Stimulated activated CD4-positive, alpha-beta T cell treated with anti-CD3 and anti-CD28 coated beads, Interleukin-4, amount 100 ng/mL, for 24 hours (primary cell): ENCODE measurements at places on chromosomes 11 and 22.

- no peak for DNase-seq
Measured at GRCh38 chr11:124839972-124840621, 25.1 kb upstream of the ROBO3 start.

GRCh38 chr22:30732426-30732825 is 37.8 kb downstream of the OSBP2 start:
- DNase-seq = no peak

GRCh38 chr11:107752949-107753822 is 41.3 kb upstream of the SLN start:
- no peak for DNase-seq

DNA sequence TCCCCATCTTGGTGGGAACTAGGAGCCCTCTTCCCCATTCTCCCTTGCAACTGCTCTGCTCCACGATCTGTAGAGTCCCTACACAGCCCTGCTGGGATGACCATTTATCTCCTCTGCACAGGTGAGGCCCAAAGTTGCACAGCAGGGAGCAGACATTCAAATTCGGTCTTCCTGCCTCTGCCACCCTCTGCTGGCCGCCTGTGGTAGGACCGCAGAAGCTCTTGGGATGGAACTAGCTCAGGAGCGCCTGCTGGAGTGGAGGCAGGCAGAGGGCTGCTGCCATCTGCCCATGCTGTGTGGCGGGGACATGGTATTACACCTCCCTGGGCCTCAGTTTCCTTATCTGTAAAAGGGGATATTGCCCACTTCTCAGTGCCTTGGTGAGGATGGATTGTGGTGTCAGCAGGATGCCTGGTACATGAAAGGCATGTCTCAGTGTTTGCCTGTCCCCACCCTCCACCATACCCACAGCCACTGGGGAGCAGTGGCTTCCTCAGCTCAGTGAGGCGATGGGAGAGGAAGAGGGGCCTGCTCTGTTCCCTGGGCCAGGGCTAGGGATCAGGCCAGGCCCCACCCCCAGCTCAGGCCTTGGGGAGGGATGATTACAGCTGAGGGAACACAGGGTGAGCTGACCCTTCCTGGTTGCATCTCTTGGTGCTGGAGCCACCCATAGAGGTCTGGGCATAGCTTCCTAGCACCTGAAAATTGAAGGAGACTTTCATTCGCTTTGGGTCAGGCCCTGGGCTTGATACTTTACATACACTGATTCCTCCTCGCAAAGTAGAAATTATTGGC is 11.3 kb upstream of the OMP start:
- DNase-seq = peak; percentile 79

GRCh38 chr11:34030382-34030781 is 21.1 kb upstream of the CAPRIN1 start:
- no peak for DNase-seq

GRCh38 chr11:45812581-45813548 is 7.9 kb downstream of the SLC35C1 start:
- DNase-seq = no peak

DNA sequence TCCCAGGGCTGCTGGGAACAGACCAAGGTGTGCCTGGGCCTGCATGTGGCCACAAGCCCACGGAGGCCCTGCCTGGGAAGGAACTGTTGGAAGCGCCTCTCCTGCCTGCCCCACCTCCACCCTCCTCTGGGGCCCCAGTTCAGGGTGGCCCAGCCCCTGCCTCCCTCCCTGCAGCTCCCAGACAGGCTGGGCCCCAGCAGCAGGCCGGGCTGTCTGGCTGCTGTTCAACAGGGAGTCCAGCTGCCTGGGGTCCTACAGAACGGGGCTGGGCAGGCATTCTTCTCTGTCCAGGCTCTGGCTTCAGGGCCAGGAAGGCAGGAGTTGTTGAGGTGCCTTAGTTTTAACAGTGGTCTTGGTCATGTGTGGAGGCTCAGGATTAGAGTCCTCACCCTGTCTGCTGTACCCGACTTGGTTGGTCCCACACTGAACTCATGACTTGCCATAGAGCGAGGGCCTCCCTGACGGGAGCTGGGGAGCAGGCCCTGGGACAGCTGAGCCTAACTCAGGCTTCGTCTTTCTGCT is 11.8 kb downstream of the PRDM11 start:
- DNase-seq = no peak

DNA sequence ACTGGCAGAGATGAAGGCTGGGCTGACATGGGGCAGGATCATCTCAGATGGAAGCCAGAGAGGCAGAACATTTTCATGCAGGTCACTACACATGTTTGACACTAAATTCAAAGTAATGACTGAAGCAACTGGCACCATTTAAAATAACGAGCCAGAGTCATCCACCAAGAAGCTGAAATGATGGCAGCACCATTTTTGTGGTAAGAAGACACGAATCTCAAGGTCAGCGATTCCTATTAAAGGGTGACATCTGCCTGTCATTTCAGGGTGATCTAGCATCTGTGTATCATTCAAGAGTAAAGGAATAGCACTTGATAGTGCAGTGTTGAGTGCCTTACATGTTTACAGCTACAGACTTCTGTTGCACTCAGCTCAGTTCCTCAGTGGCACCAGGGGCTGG is 113.4 kb upstream of the C11orf87 start:
- DNase-seq = no peak

DNA sequence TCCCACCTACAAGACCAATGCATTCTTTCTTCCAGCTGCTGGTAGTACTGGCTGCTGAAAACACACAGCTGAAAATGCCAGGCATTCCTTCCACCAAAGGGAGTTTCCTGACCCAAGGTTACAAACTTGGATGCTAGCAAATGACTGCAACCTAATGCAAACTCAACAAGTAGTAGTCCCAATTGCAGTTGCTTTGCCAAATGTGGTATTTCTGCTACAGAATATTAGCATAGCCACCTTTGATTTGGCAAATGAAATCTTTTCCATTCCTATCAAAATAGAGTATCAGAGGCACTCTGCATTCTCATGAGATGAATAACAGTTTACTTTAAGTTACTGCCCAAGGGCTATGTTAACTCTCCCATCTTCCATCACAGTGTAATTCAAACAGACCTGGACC is 172.0 kb upstream of the ARHGAP42 start:
- DNase-seq = no peak

- no peak for DNase-seq
Measured at GRCh38 chr11:79592824-79593223, 152.0 kb upstream of the TENM4 start.

DNA sequence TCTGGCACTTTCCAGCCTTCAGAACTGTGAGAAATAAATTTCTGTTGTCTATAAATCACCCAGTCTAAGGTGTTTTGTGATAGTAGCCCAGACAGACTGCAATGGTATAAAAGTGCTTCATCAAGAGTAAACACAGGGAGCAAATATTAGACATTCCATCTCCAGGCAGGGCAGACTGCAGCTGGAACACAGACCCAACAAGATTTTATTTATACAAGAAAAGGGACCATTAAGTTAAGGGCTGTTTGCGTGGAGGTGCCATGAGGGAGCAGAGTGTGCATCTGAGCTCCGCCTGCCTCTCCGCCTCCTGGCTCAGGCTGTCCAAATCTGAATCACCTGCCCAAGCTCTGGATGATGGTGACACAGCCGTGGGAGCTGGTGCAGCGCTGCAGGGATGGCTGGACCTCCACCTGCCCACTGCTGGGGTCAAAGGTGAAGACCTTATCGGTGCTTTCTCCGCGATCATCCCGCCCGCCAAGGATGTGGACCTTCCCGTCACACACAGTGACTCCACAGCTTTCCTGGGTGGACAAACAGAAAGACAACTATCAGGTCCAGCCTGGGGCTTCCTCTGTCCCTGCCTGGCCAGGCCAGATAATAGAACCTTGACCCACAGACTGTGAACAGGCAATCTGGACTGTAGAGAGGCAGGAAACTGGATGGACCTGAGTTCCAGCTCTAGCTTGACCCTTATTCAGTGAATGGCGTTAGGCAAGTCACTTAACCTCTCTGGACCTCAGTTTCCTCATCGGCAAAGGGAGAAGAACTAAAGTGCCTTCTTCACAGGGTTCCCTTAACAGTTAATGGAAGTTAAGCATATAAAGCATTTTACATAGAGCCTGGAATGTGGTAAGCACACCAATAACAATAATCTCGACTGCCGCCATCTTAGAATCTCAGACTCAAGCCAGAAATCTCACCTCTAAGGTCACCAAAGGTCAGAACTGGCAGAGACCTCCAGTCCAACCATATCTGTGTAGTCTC is 10.5 kb downstream of the KLHL35 start:
- DNase-seq = no peak

DNA sequence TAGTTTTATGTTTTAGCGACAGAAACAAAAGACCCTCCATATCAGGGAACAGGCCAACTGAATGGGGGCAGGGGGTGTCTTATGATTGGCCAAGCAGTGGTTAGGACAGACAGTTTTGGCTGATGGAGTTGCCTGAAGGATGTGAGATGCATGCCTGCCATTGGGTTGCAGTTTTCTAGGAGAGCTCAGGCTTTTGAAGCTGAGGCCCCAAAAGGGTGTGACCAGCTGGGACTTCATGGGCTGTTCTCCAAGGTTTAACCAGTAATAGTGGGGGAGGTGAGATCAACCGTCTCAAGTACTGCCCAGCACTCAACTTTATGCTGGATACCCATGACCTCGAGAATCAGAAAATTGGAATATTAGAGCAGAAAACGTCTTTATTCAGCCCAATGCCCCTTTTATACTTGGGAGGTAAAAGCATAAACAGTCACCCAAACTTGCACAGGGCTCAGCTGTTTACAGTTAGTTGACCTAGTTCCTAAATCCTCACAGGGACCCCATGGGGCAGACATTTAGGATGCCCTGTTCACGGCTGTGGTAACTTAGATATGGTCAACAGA is 13.5 kb downstream of the DTX4 start:
- DNase-seq = no peak

- no peak for DNase-seq
Measured at GRCh38 chr22:42336527-42337227, 66.2 kb upstream of the TCF20 start.

DNA sequence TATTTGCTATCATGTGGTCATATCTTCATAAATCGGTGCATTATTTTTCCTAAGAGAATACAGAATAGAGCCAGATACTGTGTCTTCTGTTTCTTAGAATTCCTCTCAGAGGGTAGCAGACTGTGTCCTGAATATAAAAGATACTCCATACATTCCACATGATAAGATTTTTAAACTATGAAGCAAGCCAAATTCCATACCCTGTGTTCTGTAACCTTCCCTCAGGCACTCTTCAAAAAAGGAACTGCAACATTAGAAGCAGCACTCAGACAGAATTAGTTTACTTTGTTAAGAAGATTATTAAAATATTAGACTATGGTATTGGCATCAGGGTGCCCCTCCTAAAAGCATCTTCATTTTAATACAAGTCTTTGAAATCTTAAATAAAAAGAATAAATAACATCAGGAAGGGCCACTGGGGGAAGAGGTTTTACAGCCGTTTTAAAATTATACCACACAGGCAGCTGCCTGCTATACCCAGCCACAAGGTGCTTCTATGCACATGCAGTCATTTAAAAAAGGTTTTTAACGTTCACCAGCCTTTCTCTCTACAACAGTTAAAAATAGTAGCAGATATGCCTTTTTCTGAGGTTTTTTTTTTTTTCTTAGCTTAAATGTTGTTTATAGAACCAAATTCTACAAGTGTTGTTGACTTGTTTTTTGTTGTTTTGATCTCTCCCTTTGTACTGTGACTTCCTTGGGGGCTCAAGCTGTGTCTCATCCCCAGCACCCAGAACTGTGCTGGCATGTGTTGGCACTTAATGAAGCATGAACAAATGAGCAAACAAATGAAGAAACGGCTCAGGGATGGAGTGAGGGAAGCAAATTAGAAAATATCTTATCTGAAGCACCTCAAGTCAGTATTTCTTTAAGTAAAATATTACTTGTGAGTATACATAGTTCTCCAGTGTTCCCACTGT is 54.7 kb upstream of the CCDC89 start:
- no peak for DNase-seq

DNA sequence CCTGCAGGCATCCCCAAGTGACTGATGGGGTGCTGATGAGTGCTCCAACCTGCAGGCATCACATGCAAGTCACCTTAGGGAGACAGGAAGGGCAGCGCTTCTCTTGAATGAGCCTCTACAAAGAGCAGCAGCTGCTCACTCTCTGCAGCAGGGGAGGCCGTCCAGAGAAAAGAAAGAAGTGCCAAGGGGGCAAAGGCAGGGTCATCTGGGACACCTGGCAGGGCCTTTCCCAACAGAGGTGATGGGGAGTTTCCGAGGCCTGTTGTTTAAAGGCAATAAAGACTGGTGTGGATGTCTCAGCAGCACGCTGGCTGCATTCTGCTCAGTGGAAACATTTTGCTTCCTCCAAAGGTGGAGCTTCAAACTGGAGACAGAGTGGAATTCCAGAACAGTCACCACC is 113.7 kb downstream of the ETS1 start:
- no peak for DNase-seq

DNA sequence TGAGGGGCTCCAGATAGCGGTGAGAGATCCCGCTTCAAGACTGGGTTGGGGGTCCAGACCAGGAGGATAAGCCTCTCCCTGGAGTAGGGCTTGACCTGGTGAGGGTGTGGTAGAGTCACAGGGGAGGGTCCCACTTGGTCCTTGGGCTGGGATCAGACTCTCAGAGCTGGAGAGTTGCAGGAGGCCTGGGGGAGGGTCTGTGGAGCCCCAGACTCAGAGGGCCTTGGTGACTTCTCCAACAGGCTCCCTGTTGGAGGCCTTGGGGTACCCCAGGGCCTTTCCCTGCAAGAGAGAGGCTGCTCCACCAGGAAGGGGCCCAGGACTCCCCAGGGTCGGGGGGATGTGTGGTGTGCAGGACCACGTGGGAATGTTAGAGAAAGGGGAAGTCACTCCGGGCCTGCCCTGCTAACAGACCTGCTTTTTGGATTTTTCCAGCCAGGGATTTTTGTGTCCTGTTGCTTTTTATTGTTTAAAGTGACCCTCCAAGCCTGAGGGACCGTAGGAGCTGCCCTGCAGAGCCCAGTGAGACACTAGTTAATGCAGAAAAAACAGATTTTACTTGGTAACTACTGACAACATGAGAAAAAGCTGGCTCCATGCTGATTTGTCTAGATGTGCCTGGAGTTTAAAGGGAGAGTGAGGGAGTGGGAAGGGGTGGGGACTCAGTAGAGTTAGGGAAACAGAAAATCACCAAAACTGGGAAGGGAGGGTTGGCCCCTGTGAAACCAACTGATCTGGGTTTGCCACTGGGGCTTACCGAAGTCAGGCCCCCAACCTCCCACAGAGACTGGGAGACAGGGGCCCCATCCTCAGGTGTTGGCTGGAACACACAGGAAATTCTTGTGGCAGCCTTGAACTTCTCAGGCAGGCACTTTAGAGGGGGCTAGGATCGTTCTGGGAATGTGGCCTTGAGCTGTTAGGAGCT is 801 bp upstream of the TXNRD2 start:
- no peak for DNase-seq

DNA sequence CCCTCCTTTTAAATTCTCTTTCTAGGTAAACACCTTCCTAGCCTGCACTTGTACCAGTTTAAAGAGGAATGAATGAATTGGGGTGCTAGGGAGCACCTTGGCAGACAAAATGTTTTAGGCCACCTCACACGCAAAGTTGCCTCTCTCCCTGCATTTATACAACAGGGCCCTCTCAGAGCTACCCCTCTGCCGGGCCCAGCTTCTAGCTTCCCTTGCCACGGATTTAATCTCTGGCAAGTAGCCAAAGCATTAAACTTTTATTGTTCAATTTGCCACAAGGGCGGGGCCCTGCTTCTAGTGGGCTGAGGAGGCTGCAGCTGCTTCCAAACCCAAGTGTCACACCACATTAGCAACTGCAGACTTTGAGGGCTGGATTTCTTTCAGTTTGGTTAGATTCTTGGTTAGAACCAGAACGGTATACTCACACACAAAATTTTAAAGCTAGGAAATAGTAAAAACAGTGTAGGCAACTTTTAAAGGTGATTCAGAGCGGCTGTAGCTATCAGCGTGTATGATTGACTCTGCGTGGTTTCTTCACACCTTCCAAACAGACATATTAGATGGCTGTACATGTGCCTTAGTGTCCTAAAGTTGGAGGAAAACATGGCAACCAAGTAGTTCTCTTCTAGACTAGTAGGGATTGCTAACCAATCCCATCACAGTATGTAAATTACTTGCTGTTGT is 6.5 kb downstream of the KREMEN1 start:
- DNase-seq = no peak
